ENCODE measurements at places on chromosomes 12 and 14. TPM values are rescaled to one million over a fixed set of nuclear protein-coding genes. Genes with fewer than 3 reads are reported as not detected.

DNA sequence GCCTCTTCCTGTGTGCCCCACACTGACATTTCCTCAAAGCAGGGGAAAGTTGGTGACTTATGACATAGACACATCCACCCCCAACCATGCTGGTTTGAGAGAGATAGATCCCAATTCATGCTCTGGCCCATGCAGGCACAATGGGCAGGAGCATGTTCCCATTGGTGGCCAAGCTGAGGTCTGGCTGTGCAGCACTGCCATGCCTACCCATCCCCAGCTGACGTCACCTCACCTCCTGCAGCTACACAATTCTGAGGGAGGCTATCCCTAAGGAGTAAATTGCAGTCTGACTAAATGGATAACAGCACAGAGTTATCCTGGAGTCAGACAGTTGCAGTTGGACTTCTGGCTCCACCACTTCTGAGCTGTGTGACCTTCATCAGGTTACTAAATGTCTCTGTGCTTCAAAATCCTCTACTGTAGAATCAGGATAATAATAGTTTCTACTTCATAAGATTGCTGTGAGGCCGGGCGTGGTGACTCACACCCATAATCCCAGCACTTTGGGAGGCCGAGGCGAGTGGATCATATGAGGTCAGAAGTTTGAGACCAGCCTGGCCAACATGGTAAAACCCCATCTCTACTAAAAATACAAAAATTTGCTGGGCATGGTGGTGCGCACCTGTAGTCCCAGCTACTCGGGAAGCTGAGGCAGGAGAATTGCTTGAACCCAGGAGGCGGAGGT, 323.9 kb downstream of the BCL11B start:
- H3K4me1 ChIP-seq = no peaks in the 10 kb centered on the region
- H3K27me3 ChIP-seq = no peaks in the 10 kb centered on the region
- no peak overlapping the region for H3K4me3 ChIP-seq
- no peak for DNase-seq

- no peak overlapping the region for H3K27ac ChIP-seq
- no peaks in the 10 kb centered on the region for H3K4me1 ChIP-seq
- no peak overlapping the region for H3K4me3 ChIP-seq
- no peaks in the 10 kb centered on the region for H3K36me3 ChIP-seq
- no peaks in the 10 kb centered on the region for H3K27me3 ChIP-seq
Measured at GRCh38 chr14:93137864-93138263, 22.1 kb upstream of the ITPK1 start.

DNA sequence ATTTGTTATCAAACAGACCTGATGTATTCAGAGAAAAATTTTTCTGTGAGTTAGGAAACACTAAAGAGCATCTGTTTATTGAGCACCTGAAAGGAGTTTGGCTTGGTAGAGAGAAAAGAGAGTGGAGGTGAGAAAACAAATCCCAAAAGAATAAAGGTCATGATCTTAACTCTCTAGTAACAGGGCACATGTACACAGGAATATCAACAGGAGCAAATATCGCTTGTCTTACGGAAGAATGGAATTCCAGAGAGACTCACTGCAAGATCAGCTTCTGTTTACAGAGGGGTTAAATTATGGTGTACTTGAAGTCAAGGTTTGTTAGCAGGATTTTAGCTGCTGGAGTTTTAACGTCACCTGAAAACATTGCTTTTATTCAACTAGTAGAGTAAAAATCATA, 78.8 kb downstream of the SPPL3 start:
- H3K36me3 ChIP-seq = no peaks in the 10 kb centered on the region
- no peak overlapping the region for H3K27ac ChIP-seq
- H3K4me3 ChIP-seq = no peak overlapping the region
- H3K27me3 ChIP-seq = no peaks in the 10 kb centered on the region
- DNase-seq = no peak

GRCh38 chr12:92070864-92071445, 74.7 kb downstream of the BTG1 start:
- no peak for DNase-seq
- H3K4me1 ChIP-seq = peaks cover 4% of the 10 kb centered on the region
- H3K27me3 ChIP-seq = no peaks in the 10 kb centered on the region
- no peak overlapping the region for H3K4me3 ChIP-seq
- H3K27ac ChIP-seq = no peak overlapping the region

DNA sequence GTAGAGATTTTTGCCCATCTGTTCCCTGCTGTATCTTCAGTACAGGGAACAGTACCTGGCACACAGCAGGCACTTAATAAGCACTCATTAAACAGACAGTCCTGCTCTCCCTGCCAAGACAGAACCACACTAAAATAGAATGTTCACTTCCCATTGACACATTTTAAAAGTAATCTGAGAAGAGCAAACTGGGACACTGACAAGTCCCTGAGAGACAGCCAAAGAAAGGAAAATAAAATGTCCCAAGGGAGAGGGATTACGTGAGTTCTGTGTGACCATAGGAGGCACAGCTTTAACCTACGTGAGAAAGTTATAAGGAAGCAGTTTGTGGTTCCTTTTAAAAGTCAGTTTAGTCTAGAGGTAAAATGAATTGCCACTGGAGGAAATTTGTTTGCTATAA, 43.9 kb upstream of the SYCP3 start:
- H3K27me3 ChIP-seq = no peaks in the 10 kb centered on the region
- peaks cover 43% of the 10 kb centered on the region for H3K4me1 ChIP-seq
- peaks cover 11% of the 10 kb centered on the region for H3K36me3 ChIP-seq
- H3K4me3 ChIP-seq = peak overlapping the region; percentile 30

DNA sequence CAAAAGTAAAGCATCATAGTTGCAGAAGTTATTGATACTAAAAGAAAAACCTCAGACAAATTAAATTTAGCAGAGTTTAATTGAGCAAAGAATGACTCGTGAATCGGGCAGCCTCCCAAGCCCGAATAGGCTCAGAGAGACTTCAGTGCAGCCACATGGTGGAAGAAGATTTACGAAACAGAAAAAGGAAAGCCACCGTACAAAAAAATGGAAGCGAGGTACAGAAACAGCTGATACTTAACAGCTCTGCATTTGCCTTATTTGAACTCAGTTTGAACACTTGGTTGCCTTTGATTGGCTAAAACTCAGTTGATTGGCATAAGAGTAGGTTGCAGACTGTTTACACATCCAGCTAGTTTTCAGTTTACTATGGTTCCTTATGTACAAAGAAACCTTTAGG, 12.9 kb downstream of the TTC9 start:
- H3K4me3 ChIP-seq = no peak overlapping the region
- DNase-seq = no peak
- no peaks in the 10 kb centered on the region for H3K27me3 ChIP-seq
- H3K4me1 ChIP-seq = no peaks in the 10 kb centered on the region
- H3K36me3 ChIP-seq = no peaks in the 10 kb centered on the region

DNA sequence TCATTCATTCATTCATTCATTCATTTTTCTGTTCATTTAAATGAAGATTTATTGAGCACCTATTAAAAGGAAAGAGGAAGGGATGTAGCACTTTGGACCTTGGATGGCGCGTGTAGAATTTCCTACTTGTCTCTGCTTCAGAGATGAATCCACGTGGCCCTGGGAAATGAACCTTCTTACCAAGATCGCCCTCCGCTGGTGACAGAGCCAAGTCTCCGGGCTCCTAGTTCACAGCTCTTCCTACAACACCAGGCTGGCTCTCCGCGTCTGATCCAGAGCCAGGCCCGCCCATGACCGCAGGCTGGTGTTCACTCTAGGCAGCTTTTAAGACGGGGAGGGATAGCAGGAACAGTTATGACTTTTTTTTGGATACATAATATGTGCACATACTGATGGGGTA, 70.9 kb upstream of the PIWIL1 start:
- H3K4me3 ChIP-seq = no peak overlapping the region
- H3K27ac ChIP-seq = no peak overlapping the region
- H3K27me3 ChIP-seq = no peaks in the 10 kb centered on the region
- H3K4me1 ChIP-seq = no peaks in the 10 kb centered on the region
- no peak for DNase-seq
- no peaks in the 10 kb centered on the region for H3K36me3 ChIP-seq

The POTEM gene
- not detected for total RNA-seq

- no peaks in the 10 kb centered on the region for H3K4me1 ChIP-seq
- DNase-seq = no peak
- no peaks in the 10 kb centered on the region for H3K36me3 ChIP-seq
- H3K27ac ChIP-seq = no peak overlapping the region
- H3K4me3 ChIP-seq = no peak overlapping the region
Measured at GRCh38 chr14:74109369-74109768, 24.6 kb downstream of the LIN52 start.

GRCh38 chr12:67354322-67354721, 85.2 kb downstream of the CAND1 start:
- DNase-seq = no peak
- peak overlapping the region; percentile 81 for H3K27ac ChIP-seq
- H3K36me3 ChIP-seq = no peaks in the 10 kb centered on the region

- no peaks in the 10 kb centered on the region for H3K4me1 ChIP-seq
- H3K4me3 ChIP-seq = no peak overlapping the region
- H3K27ac ChIP-seq = no peak overlapping the region
Measured at GRCh38 chr14:30484201-30484600, 74.8 kb upstream of the G2E3 start.

The TAS2R7 gene
- total RNA-seq = not detected

DNA sequence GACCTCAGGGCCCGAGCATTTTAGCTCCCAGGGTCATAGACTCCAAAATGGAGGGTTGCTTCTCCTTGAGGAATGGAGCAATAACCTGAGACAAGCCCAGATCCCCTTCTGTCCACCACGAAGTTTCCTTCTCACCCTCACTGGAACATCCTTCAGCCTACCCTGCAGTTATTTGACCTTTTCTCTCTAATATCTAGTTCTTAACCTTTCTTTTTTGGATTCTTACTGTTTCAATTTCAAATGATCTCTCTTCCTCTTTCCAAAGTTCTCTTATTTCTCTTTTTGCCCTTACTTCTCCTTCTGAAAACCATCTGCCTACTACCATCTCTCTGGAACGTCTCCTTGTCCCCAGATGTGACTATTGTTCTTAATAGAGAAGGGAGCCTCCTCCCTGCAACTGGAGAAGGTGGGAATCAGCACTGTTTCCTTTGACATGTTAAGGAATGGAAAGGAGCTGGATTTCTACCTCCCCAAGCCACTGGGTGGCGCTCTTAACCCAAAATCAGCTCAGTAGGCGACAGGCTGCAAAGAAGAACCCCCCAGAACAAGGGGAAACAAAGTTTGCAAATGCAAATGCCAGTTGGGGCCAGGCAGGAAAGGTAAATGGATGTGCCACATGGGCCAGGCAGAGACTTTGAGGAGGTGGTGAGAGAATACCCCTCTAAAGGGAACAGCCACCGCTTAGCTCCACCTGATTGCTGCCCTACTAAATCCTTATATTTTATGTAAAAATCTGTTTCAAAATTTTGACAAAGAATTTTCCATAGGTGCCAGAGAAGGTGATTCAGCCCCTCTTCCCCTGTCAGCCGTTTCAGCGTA, 22.4 kb upstream of the PDE1B start:
- no peak for DNase-seq
- no peaks in the 10 kb centered on the region for H3K36me3 ChIP-seq
- no peaks in the 10 kb centered on the region for H3K4me1 ChIP-seq
- no peaks in the 10 kb centered on the region for H3K27me3 ChIP-seq

- no peaks in the 10 kb centered on the region for H3K36me3 ChIP-seq
- DNase-seq = no peak
- H3K27me3 ChIP-seq = no peaks in the 10 kb centered on the region
- H3K27ac ChIP-seq = no peak overlapping the region
- H3K4me1 ChIP-seq = no peaks in the 10 kb centered on the region
Measured at GRCh38 chr12:130192642-130193345, 30.5 kb downstream of the FZD10 start.

The ARMH4 gene
- total RNA-seq = 3.7 TPM

DNA sequence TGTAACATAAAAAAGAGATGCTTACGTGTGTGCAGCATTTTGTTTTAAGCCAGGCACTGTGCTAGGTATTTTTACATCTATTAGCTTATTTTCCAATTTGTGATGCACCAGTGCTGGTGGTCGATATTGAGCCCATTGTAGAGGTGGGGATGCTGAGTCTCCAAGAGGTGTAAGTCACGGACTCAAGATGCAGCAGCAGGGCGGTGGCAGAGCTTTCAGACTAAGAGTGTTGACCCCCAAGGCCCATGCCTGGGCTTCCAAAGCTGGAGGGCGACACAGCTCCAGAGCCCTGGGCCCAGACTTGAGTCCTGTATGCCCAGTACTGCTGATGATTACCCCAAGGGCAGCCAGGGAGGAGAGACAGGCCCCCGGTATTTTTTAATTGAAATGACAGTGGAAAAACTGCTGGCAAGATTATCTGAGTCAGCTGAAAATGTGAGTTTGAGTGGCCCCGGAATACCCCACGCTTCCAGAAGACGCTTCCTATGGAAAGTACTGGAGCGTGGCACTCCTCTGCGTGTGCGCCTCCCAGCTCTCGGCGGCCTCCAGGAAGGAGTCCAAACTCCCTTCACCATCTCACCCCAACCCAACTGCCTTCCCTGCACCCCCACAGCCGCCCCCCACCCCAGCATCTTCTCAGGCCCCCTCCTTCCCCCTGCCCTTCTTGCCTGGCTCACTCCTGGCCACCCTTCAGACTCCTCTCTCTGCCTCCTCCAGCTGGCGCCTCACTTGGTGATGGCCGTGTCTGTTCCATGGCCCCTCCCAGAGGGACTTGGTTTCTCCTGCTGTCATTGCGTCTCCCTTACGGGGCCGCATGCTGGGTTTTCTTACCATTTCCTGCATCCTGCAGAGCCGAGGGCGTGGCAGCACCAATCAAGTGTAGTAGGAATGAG, 40.7 kb downstream of the ELK3 start:
- no peaks in the 10 kb centered on the region for H3K36me3 ChIP-seq
- peaks cover 9% of the 10 kb centered on the region for H3K27me3 ChIP-seq
- peaks cover 42% of the 10 kb centered on the region for H3K4me1 ChIP-seq
- H3K27ac ChIP-seq = peak overlapping the region; percentile 11

GRCh38 chr14:39446131-39446744, 14.0 kb upstream of the FBXO33 start:
- no peak for DNase-seq
- H3K36me3 ChIP-seq = no peaks in the 10 kb centered on the region
- no peaks in the 10 kb centered on the region for H3K27me3 ChIP-seq
- H3K27ac ChIP-seq = no peak overlapping the region
- no peak overlapping the region for H3K4me3 ChIP-seq

- H3K4me3 ChIP-seq = no peak overlapping the region
- peaks cover 31% of the 10 kb centered on the region for H3K4me1 ChIP-seq
- no peaks in the 10 kb centered on the region for H3K36me3 ChIP-seq
- H3K27me3 ChIP-seq = no peaks in the 10 kb centered on the region
Measured at GRCh38 chr14:29738950-29739349, 188.7 kb downstream of the PRKD1 start.

DNA sequence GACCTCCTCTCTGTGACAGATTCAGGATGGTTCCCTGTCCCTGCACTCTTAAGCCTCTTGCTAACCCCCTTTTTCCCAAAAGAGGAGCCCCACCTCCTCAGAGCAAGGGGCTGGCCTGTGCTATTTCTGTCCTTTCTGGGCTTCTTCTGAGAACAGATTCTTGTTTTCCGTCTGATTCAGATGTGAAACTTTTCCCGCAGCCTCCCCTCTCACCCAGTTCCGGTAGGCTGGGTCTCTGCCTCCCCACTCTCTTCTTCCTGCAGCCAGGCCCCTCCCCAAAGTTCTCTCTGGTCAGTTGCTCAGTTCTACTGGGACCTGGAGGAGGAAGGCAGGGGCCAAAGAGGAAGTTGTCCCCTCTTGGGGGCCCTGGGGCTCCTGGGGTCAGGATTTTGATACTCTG, 11.8 kb downstream of the PDE1B start:
- peak overlapping the region; percentile 67 for H3K27ac ChIP-seq
- H3K4me1 ChIP-seq = no peaks in the 10 kb centered on the region
- H3K27me3 ChIP-seq = peaks cover 4% of the 10 kb centered on the region
- H3K4me3 ChIP-seq = peak overlapping the region; percentile 37
- DNase-seq = peak; percentile 23
- no peaks in the 10 kb centered on the region for H3K36me3 ChIP-seq

- no peaks in the 10 kb centered on the region for H3K27me3 ChIP-seq
- DNase-seq = no peak
- H3K36me3 ChIP-seq = no peaks in the 10 kb centered on the region
- no peak overlapping the region for H3K4me3 ChIP-seq
- H3K27ac ChIP-seq = no peak overlapping the region
Measured at GRCh38 chr14:61409782-61410181, 88.4 kb downstream of the PRKCH start.

All from gastrocnemius medialis (tissue), 4 donors.